Foreskin keratinocyte (primary cell): ENCODE measurements at places on chromosomes 16 and 17. TPM values are rescaled to one million over a fixed set of nuclear protein-coding genes. Genes with fewer than 3 reads are reported as not detected.

TPSD1 gene
- polyA plus RNA-seq = not detected in 2 replicates

CCDC144A gene
- 0.02 and 0.04 TPM in 2 replicates for polyA plus RNA-seq

NOD2 gene
- polyA plus RNA-seq = 0.44 and 0.45 TPM in 2 replicates

SPIRE2 gene
- polyA plus RNA-seq = 1.5 and 1.7 TPM in 2 replicates

PSMD12 gene
- 39.9 and 50.6 TPM in 2 replicates for polyA plus RNA-seq

CASKIN2 gene
- 6.8 and 6.9 TPM in 2 replicates for polyA plus RNA-seq

ALDOC gene
- polyA plus RNA-seq = 19.5 and 22.8 TPM in 2 replicates

SLC47A2 gene
- polyA plus RNA-seq = 0.07 and 0.18 TPM in 2 replicates

KREMEN2 gene
- 10.7 and 14.5 TPM in 2 replicates for polyA plus RNA-seq

CAVIN1 gene
- polyA plus RNA-seq = 215 and 236 TPM in 2 replicates

ZNF469 gene
- polyA plus RNA-seq = 0.01 TPM in 1 of 2 replicates, not detected in the other

MEOX1 gene
- polyA plus RNA-seq = 0.16 and 0.18 TPM in 2 replicates

KCNJ18 gene
- not detected in 2 replicates for polyA plus RNA-seq

GNAO1 gene
- 0.03 and 0.08 TPM in 2 replicates for polyA plus RNA-seq

WDR59 gene
- polyA plus RNA-seq = 17.6 and 19.7 TPM in 2 replicates
